Thyroid gland (tissue), 4 donors: ENCODE measurements at places on chromosomes 12 and 14. TPM values are rescaled to one million over a fixed set of nuclear protein-coding genes. Genes with fewer than 3 reads are reported as not detected.

DNA sequence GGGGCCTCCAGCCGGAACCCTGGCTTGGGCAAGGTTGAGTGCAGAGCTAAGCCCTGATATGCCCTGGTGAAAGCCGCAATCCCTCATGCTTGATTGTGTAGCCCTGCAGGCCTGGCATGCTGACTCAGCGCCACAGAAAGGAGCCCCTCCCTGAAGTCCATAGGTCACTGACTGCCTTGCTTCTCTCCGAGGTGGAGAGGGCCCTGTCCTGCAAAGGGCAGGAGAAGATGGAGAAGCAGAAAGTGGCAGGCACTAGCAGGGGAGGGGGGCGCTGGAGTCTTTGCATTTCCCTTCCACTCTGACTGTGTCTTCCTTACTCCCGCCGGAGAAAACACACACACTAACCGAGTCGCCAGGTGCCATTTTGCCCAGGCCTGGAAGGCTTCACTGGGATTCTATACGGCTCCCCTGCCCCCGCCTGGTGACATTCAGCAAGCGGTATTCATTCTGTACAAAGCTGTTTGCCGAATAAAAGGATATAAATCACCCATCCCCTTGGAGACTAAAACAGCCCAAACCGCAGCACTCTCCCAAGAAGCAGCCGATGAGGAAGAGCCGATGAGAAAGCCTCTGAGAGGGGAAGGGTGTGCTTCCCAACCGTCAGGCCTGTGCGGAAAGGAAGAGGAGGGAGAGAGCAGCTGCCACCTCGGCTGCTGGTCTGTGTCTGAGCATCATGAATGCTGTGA is 69.8 kb downstream of the SLC6A12 start:
- DNase-seq: no peak

- no peak for DNase-seq
These were observed 22.2 kb downstream of the GSC start for GRCh38 chr14:94747739-94748138.

DNA sequence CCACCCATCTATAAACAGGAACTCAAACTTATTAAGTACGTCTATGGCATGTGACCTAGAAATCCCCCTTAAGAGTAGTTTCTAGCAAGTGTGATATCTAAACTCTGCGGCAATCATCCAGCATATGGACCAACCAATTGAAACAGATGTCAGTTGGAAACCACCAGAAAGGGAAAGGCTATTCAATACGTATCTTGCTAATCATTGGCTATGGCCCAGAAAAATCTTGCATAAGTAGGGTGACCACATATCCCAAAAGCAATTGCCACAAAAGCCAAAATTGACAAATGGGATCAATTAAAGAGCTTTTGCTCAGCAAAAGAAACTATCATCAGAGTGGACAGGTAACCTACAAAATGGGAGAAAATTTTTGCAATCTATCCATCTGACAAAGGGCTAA is 24.2 kb downstream of the SYNJ2BP start:
- no peak for DNase-seq

DNA sequence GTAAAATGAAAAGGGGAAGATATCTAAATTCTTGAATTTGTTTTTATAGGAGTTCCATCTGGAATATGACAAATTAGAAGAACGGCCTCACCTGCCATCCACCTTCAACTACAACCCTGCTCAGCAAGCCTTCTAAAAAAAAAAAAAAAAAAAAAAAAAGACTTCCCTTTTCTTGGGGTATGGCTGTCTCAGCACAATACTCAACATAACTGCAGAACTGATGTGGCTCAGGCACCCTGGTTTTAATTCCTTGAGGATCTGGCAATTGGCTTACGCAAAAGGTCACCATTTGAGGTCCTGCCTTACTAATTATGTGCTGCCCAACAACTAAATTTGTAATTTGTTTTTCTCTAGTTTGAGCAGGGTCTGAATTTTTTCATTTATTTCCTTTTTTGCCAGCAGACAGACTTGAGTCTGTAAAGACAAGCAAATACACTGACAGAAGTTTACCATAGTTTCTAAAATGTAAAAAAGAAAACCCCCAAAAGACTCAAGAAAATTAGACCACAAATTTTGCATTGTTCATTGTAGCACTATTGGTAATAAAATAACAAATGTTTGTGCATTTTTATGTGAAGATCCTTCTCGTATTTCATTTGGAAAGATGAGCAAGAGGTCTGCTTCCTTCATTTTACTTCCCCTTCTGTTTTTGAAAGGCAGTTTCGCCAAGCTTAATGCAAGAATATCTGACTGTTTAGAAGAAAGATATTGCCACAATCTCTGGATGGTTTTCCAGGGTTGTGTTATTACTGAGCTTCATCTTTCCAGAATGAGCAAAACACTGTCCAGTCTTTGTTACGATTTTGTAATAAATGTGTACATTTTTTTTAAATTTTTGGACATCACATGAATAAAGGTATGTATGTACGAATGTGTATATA is 12.1 kb upstream of the KCNMB4 start:
- DNase-seq: no peak

NANOG gene
- under 0.01 TPM for total RNA-seq

AKT1 gene
- total RNA-seq: 154 TPM
